ENCODE measurements at places on chromosomes 4 and X. TPM values are rescaled to one million over a fixed set of nuclear protein-coding genes. Genes with fewer than 3 reads are reported as not detected.

PSAPL1 gene
- not detected for total RNA-seq

PCDH7 gene
- 9.0 TPM for total RNA-seq

- no peak for DNase-seq
Observed at GRCh38 chr4:47824840-47825239, 13.0 kb downstream of the CORIN start.

DNA sequence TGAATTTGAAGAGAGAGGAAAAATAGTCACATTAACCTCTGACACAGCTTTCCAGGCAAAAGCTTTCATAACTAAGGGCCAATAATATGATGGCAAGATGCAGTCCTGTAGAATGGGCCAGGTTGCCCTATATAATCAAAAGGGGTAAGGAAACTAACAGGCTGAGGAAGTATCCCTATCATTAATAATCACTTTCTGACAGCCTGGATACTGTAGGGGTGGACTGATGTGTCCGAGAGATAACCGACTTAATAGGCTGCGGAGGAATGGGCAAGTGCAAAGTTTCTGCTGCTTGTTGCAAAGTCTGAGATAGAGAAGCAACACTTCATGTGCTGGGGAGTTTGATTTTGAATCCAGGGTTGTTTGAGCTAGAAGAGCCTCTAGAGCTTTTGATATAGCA, 94.8 kb downstream of the DNAAF6 start:
- DNase-seq = no peak

- DNase-seq = no peak
Observed at GRCh38 chr4:4329496-4329895, 39.4 kb downstream of the ZBTB49 start.

CT45A5 gene
- total RNA-seq = not detected

XK gene
- 0.17 TPM for total RNA-seq

DNA sequence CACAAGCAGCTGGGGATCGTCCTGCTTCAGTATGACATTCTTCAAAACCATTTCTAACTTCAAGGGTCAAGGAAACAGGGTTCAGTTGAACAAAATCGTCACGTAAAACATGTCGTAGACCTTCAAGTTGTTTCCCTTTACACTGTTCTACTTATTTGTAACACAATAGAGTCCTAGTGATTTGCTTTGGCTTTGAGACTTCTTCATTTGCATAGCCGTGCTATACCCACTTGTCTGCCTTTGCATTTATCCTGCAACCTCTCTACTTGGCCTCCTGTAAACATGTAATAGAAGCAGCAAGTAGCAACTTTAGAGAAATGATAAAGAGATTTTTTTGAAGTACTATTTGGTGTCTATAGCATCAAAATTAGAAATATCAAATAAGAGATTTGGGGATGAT, 194.9 kb downstream of the SLC7A11 start:
- DNase-seq = no peak

DNA sequence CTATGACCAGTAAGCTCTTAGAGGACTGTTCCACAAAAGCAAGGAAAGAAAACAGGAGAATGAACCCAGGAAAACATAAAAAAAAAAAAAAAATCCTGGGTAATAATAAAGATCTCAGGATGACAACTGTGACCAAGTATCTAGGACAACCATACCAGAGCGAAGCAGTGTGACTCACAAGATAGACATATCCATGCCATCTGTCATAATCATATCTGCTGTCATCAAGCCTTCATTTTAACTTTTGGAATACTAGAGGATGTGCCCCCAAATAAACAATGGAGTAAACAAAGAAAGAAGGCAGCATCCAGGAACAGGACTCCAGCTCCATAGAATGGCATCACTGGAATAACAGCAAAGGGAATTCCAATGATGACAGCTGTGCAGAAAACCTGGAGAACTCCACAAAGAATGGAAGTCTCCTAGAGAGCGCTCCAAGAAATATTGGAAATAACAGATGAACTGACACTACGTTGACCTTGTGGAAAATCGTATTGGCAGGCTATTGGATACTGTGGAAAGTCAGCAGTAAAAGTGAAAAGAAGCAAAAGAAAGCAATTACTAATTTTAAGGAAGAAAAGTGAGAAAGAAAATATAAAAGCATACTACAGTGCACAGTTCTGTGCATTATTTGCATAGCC, 35.3 kb downstream of the HPGDS start:
- no peak for DNase-seq

DNA sequence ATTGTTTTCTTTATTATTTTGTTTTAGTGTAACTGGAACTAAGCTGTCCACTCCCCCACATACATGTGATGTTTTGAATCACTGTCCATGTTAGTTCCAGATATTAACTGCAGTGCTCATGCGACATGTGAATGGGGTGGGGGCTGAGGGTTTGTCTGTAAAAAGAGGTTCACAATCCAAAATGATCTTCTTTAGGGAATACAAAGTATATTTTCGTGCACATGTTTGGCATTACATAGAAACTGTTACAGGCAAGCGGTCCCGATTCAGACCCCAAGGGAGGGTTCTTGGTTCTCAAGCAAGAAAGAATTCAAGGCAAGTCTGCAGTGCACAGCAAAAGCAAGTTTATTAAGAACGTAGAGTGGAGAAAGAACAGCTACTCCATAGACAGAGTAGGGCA, 296.5 kb upstream of the CLNK start:
- no peak for DNase-seq

DNA sequence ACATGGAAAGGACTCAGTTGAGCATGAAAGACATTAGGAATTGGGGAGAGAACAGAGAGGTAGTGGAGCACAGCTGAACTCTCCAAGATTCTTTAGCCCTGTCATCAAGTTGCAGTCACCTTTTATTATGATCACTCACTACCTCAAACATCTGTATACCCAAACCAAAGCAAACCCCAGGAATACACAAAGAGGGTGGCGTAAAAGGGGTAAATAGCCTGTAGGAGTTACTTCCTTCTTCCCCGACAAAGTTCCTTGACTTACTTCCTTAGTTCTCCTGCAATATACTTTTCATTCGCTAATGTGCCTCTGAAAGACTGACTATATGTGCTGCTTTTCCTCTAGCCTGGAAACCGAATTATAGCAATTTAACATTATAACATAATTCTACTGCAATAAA, 159.9 kb downstream of the SPRY1 start:
- no peak for DNase-seq

DNA sequence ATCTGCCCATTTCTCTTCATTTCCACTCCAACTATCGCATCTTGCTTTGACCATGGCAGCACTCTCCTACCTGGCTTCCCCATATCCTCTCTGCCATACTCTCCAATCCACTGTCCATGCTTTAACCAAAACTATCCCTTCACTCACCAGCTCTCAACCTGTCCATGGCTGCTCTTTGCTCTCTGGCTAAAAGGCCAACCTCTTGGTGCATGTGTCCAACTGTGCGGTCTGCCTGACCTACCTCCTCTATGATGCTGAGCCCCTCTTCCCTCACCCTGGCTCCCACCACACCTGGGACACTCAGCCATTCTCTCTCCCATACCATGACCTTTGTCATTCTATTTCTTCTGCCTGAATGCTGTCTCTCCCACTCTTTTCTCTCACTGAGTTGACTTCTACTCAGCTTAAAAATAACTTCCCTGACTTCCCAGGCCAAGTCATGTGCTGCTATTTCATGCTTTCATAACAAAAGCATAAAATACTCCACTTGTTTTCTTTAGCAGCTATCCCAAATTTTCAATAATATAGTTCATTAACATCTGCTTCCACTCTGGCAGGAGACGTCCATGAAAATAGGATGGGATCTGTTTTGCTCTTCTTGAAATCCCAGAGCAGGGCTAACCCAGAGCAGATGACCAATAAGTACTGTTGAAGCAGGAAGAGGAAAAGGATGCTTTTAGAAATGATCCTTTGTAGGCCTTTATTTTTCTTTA, 29.8 kb upstream of the KLF3 start:
- no peak for DNase-seq

DNA sequence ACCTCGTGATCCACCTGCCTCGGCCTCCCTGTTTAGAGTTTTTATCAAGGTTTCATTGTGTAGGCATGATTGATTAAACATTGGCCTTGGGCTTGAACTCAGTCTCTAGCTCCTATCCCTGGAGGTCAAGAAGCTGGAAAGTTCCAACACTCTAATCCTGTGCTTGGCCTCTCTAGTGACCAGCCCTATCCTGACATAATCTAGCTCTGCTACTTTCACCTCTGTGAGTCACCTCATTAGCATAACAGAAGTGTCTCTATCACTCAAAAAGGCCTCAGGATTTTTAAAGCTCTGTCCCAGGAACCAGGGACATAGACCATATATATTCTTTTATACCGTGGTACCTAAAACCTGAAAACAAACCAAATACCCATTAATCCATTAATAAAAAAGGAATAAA, 377.5 kb downstream of the CENPC start:
- no peak for DNase-seq

DNA sequence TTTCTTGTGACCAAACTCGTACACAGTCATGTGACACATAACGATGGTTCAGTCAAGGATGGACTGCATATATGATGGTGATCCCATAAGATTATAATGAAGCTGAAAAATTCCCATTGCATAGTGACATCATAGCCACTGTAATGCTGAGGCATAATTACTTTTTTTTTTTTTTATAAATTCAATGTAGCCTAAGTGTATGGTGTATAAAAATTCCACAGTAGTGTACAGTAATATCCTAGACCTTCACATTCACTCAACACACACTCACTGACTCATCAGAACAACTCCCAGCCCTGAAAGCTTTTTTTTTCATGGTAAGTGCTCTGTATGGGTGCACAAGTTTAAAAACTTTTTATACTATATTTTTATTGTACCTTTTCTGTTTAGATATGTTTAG, 105.0 kb downstream of the AREG start:
- peak; percentile 62 for DNase-seq

GRCh38 chr4:158146736-158147135, 26.1 kb downstream of the GASK1B start:
- DNase-seq = no peak

DNA sequence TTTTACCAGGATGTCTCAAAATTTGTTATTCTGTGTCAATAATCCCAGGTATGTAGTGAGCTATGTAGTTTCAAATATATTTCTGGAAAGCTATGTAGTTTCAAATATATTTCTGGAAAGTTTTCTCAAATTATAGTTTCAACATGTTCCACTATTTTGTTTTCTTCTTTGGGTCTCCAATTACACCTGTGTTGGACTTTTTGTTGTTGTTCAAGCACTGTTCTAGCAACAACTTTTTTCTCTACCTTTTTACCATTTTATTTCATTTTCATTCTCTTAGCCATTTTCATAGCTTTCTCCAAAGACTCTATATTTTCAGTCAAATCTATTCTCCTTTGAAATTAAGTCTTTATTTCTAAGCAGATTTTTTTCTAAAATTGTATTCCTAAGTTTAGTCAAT, 88.4 kb downstream of the LCORL start:
- DNase-seq = no peak

ETDB gene
- not detected for total RNA-seq

DNA sequence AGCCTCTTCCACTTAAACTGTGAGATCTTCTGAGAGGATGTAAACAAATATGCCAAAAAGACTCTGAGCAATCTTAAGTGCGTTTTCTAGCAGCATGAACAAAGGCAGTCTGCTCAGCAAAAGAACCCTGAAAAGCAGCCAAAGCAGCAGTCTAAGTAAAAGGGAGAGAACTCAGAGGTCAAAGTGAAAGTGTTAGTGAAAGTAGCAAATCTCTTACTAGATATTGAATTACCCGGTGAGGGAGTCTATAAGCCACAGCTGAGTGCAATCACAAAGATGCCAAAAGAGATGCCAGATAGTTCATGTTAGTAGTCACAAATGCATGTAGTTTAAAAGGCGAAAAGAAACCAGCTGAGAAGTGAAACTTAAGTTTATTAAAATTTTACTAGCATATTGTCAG, 7.9 kb upstream of the GNRHR start:
- DNase-seq = peak; percentile 58

GRCh38 chrX:13177921-13178566, 133.6 kb upstream of the FAM9C start:
- no peak for DNase-seq

GRCh38 chrX:111868726-111869638, 7.0 kb upstream of the TRPC5OS start:
- no peak for DNase-seq

SNCA gene
- total RNA-seq = 6.8 TPM

- DNase-seq = peak; percentile 69
Observed at GRCh38 chr4:11741190-11741652, 312.5 kb upstream of the HS3ST1 start.

DNA sequence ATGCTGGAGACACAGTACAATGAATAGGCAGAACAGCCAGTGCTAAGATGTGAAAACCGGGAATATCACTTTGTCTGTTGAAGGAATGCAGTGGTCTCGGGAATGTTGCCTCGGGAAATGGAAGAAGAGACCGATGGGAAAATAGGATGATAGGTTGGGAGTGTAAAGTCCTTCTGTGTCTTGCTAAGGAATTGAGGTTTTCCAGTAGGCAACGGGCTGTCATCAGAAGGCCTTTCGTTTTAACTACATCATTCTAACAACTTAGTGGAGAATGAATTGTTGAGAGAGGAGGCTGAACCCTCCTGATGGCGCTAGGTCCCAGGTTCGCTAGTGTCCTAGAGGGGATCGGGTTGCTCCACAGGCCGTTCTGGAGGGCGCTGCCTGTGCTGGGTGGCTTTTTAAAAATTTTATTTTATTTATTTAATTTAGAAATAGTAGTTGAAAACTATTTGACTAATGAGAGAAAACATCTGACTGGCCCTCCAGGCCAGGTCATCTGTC, 730 bp downstream of the VBP1 start:
- DNase-seq = no peak

DAPP1 gene
- total RNA-seq = not detected

GRCh38 chrX:133321451-133321850, 93.8 kb downstream of the GPC4 start:
- DNase-seq = no peak

ADGRL3 gene
- total RNA-seq = 0.26 TPM

DNA sequence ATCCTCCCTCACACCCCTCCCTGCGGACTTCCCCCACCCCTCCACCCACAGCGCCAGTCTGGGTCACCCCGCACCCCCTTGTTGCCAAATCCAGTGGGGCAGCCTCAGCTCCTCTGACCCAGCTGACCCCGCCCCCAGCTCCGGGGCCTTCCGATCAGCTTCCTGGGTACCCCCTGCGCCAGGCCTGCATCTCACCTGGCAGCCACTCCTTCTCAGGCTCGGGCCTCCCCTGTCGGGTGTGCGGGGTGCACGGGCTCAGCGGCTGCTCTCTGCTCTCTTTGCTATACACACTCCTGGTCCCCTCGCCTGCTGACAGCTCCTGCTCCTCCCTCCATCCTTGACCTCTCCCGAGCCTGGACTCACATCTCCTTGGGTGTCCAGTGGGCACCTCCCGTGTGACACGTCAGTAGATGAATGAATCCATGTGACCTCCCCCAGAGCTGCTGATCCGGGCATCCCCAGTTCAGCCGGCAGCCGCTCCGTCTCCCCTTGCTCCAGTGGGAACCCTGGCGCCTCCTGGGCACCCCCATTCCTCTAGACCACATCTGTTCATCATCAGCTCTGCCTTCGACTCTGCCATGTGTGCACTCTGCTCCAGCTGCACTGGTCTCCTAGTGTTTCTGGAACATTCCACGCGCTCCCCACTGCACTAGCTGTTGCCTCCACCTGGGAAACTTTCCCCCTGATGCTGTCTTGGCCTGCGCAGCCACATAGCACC, 9.9 kb downstream of the CFAP99 start:
- no peak for DNase-seq

SLITRK2 gene
- 0.66 TPM for total RNA-seq
